ENCODE measurements at places on chromosomes 2 and 18.
A peak's percentile ranks its signal among the peaks of the same experiment; 100 is the strongest.

DNA sequence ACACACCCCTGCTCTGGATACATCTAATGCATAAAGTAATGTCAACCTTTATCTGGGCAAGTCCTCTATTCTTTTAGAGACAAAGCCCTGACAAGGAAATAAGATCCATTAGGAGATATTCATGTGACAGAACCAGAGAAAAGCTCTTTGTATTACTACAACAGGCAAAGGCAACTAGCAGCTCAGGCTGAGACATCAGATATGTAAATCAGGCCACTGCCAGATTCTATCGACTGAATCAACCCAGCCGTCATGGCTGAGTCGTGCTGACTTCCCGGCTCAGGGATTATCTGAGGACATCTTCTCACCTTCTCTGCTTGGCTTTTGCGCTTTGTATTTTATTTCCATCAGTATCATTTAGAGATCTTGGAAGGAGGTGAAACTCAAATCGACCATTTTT lies 294.5 kb downstream of the PLCL1 start:
- peak; percentile 16 for DNase-seq

DNA sequence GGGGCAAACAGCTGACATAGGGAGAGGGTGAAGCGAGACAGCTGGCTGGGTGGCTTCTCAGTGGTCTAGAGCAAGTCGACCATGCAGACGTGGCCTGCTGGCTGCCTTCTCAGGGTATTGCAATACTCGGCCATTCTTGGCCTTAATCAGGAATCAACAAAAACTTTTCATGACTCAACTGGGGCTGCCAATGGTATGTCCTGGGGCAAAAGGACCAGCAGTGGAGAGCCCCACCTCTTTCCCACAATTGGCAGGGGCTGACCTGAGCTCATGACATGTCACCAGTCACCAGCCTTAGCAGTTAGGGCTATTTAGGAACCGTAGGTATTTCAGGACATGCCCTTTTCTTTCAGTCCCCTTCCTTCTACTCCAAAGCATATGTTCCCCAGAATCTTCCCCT lies 19.1 kb downstream of the PLA2R1 start:
- DNase-seq, result no peak

GRCh38 chr2:136015699-136016098 lies 30.3 kb upstream of the DARS1 start:
- DNase-seq, result no peak

DNA sequence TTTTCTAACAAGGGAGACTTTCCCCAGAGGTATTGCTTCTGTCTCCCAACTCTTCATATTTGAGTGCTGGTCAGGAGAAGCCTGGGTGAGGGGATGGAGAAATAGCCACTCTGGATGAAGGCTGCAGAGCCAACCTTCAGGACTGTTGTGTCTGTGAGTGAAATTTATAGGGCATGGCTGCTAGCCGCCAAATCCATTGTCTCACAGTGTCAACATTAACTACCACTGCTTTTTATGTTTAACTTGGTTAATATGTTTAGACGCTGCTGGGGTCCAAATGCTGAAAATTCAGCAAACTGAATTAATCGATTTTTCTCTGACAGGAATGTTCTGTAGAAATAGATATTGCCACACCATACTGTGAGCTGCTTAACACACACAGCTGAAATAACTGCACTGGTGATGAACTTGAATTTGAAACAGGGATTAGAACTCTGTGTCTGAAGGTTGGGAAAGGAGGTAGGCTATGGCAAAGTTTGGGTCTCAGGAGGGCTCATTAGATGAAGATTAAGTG lies 281.0 kb downstream of the DCC start:
- no peak for DNase-seq
